ENCODE measurements at places on chromosomes 16 and 17.
A peak's percentile ranks its signal among the peaks of the same experiment; 100 is the strongest.

DNA sequence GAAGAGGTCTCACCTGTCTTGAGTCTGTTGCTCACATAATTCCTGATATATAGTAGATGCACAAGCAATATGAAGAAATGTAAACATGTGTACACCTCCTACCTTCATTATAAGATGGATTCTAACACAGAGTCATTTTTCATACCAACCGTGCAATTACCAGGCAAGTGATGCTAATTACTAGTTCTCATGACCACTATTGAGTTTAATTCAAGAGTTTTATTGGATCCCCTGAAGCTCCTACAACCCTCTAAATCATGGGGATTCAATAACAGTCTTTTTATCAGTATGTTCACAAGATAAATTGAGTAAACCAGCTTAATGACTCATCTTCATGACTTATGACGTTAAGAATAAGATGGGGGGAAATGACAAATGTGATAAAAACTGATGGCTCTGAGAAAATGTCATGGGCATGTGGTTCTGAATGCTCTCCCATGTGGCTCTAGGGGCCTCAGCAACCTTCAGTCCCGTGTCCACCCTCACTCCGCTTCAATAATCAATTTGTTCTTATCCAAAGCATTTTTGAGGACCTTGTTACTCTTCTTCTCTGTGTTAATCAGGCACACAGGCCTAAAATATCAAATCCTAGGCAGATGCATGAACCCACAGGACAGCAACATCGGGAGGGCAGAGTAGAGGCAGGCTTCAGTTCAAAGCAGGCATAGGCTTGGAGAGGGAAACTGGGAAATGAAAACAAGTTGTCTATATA lies 42.8 kb downstream of the PRAC1 start:
- DNase-seq: no peak

DNA sequence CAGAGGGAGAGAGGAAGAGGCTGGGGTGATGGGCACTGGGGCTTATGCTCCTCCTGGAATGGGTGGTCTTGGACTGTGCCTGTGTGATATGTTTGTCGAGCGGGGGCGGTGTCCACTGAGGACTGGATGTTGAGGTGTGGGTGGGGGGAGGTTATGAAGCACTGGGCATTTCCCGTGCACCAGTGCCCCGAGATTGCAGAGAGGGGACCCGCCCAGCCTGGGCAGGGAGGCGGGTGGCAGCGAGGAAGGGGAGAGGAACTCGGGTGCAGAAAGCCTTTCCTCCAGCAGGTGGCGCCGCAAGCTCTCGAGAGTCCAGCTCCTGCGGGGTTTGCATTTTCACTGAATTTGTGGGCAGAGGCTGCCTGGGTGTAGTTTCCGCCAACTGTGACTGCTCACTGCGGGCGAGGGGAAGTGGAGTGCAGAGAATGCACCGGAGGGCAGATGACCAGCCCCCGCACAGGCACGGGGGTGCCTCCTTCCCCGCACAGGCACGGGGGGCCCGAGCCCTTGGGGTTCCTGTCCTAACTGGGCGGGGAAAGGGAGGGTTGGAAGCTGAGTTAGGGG lies 190.6 kb downstream of the SEC14L1 start:
- DNase-seq: peak; percentile 91

DNA sequence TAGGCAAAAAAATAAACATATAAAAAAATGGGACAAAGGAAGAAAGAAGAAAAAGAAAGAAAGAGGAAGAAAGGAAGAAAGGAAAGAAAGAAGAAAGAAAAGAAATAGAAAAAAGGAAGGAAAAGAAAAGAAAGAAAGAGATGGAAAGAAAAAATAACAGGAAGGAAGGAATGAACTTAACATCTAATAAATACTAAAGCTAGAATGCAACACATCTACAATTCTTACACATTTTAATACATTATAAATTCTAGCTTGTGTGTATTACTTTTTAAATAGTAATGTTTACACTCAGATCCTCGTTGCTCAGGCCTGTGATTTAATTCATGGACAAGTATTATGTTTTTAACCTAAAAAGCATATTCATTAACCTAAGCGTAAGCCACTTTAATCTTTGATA lies 703.0 kb upstream of the KIF2B start:
- no peak for DNase-seq

DNA sequence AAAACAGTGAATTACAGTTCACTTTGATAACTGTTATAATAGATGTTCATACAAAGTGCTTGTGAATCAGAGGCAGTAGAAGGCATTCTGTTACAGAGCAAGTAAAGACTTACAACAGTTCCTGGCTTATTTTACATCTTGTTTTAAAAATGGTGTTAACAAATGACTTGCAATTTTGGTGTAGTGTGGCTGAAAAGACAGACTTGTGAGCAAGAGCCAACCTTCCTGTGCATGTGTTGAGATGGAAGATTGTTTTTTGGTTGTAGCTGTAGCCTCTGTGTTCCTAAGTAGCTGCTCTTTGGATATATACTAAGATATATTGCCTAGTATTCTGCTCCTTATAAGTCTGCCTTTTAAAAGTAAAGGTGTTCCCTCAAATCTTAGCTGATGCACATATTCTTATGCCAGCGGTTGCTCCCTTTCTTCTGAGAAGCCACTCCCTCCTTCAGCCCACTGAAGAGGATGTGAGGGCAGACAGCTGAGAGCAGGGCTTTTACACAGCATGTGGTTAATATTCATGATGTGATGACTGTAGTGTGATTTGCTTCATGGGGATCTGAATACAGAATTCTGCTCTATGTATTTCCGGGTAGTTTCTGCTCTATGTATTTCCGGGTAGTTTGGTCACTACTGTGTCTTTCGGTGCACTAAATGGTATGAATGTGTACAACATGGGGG lies 182.3 kb downstream of the PHKB start:
- DNase-seq: no peak

GRCh38 chr17:47702391-47702995 lies 8.5 kb downstream of the TBKBP1 start:
- DNase-seq: no peak

GRCh38 chr17:6355196-6355595 lies 79.7 kb downstream of the AIPL1 start:
- no peak for DNase-seq

- no peak for DNase-seq
These were observed at the start of gene ERBB2 for GRCh38 chr17:39699818-39700147. Gene ERBB2, plus strand, starts transcription at chr17:39700064. Its CDS starts 175 bp downstream, at chr17:39700239.

- DNase-seq: no peak
These were observed 89.0 kb downstream of the SALL1 start for GRCh38 chr16:51062039-51062438.

- DNase-seq: no peak
These were observed 18.1 kb upstream of the CNEP1R1 start for GRCh38 chr16:50006964-50007363.

DNA sequence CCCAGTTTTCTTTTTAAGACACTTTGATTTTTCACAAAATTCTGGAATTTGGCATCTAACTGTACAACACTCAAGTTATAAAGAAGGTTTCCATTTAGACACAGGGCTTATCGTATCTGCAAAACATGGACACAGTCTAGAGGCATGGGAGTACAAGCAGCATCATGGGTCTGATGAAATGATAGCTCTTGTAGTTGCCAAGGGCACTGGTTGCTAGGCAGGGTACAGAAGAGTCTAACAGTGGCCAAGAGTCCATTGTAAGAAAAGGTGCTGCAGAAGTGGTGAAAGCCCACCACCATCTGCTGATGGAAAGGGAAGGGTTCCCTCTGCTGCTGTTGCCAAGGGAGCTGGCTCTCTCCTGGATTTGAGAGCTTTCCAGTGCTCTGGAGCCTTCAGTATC lies 20.8 kb downstream of the MYOCD start:
- no peak for DNase-seq

- no peak for DNase-seq
These were observed 52.0 kb upstream of the ACSM2B start for GRCh38 chr16:20628213-20628612.

- DNase-seq: no peak
These were observed 5.7 kb downstream of the ADGRG1 start for GRCh38 chr16:57634171-57634570.

DNA sequence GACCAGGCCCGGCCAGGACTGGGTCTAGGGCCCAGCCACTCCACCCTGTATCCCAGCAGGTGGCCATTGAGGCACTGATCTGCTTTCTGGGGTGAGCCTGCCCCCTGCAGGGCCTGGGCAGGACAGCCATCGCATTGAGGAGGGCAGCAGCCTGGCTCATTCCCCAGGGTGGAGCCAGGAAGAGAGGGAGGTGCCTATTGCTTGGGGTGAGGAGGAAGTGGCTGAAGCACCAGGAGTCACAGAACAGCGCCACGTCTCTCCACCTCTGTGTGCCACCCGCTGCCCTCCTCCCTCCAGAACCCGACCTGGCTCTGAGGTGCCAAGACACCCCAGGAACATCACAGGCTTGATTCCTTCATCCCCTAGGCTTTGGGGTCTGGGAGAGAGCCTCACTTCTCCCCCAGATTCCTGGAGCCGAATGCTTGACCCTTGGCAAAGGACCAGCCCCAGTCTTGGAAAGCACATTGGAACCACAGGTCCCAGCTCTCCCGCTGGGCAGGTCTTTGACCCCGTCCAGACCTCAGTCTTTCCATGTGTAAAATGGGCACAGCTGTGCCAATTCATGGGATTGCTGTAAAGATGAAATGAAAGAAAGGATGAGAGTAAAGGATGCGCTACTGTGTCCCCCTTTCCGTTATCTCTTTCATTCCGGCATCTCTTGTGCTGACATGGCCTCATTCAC lies 7.2 kb upstream of the KRT36 start:
- DNase-seq: peak; percentile 3

DNA sequence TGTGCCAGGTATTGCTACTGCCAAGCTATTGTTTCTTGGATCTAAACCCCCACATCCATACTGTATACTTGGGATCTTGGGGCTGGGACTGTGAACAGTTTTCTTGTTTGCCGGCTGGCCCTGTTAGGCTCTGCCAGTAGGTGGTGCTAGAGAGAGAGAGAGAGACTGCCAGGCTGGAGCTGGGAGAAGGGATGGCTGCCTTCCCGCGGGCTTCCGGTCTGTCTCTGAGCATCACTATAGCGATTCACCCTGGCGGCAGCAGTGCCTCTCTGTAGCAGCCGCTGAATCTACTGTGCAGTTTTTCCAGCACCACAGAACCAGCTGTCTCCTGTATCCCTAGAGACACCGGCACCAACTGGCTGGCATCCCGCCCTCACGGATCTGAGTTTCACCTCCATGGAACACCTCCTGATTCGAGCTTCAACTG lies 201.2 kb downstream of the UTP18 start:
- DNase-seq: peak; percentile 21

GRCh38 chr17:35969558-35970380 lies 11.5 kb downstream of the CCL16 start:
- DNase-seq: peak; percentile 35

GRCh38 chr16:21592191-21592590 lies 7.2 kb upstream of the METTL9 start:
- DNase-seq: no peak

- DNase-seq: no peak
These were observed 80.3 kb downstream of the FTO start for GRCh38 chr16:53784291-53784690.

GRCh38 chr17:81713004-81713555 lies 996 bp downstream of the SLC25A10 start:
- DNase-seq: no peak

- DNase-seq: no peak
These were observed 18.2 kb downstream of the DHX38 start for GRCh38 chr16:72111657-72112451.

DNA sequence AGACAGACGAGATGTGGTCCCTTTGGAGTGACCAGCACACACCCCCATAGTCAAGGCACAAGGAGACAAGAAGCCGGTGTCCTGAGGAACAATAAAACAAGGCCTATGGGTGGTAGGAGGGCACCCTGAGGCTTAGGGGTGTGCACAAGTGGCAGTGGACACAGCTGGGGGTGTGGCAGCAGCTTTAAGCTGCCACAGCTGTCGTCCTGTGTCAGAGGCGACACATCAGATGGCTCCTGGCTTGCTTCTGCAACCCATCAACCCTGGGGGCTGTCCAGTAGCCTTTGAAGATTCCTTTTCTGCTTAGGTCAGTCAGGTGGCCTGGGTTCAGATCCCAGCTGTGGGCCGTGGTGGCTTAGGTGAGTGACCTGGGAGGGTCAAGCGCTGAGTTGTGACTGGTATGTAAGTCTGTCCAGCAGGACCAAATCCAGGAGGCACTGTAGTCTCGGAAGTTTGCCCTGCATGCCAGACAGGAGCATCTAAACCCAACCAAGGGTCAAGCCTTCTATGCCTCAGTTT lies 15.8 kb downstream of the DRC3 start:
- DNase-seq: no peak

GRCh38 chr17:17554266-17554665 lies 37.2 kb downstream of the PEMT start:
- no peak for DNase-seq

DNA sequence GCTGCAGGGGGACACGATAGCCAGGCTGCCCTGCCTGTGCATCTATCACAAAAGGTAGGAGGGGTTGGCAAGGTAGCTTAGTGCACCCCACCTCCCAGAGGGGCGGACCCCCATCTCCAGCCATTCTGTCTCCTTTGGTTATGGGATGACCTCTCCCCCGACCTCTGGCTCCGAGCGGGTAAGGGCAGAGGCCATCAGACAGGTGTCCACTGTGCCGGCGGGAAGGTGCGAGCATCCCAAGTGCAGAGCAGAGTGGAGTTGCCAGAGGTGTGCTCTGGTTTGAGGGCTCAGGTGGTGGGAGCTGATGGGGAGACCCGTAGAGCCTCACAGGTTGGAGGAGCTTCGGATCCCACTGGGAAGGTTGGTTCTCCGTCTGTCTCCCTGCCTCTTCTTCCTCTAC lies 11.7 kb downstream of the LDHD start:
- DNase-seq: no peak

GRCh38 chr17:17693253-17694168 lies 12.3 kb downstream of the RAI1 start:
- no peak for DNase-seq

DNA sequence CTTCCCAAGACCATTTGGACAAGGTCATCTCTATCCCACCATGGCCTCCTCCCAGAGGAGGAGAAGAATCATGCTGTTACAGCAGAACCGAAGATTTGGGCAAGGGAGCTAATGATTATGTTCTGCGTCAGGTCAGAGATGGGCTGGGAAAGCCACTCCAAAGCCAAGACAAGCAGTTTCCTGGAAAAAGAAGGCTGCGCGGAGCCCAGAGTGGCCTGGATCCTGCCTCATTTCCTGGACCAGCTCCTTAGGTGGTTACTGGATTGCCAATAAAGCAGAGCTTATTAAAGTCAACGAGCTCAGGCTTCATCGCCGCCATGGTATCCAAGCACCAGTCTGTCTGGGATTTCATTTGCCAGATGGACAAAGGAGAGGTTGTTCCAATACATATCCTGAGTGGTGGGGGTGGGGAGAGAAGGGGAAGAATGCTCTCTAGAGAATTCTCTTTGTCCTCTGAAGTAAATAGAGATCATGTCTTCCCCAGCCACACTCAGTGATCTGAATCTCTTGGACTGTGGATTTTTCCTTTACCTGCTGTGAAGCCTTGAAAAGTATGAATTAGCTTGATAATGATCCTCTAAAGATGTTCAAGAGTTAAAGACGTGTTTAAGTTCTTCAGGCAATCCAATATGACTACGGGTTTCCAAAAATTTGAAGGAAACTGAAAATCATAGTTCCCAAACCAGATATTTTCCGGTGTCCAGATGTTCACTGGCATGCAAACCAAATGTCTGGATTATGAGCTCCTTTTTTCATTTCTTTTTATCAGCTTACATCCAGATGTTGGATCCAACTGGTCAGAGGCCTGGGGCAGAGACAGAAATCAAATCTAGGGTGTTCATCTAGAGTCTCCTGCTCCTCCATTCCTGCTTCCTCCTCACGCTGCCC lies 17.7 kb downstream of the PRAC1 start:
- DNase-seq: no peak

All from T-helper 2 cell (primary cell).